ENCODE measurements at places on chromosomes 12 and 14. TPM values are rescaled to one million over a fixed set of nuclear protein-coding genes. Genes with fewer than 3 reads are reported as not detected.

CEBPE gene
- not detected for total RNA-seq

FAM90A1 gene
- total RNA-seq = not detected

KIF5A gene
- total RNA-seq = not detected

TTC9 gene
- total RNA-seq = 0.05 TPM

MGAT2 gene
- 101 TPM for total RNA-seq

DTX3 gene
- 2.0 TPM for total RNA-seq
